Activated T-helper 2 cell treated with anti-CD3 and anti-CD28 coated beads, Interferon-gamma antibody, Interleukin-2, Interleukin-4, amounts not matched to agents 10 μg/mL and 5 μg/mL and 100 μg/mL, durations not matched to agents 14 hours and 24 hours and 36 hours (primary cell): ENCODE measurements at places on chromosomes 2 and 18.

GRCh38 chr2:213175673-213176247 lies 24.3 kb upstream of the IKZF2 start:
- no peaks in the 10 kb centered on the region for H3K36me3 ChIP-seq
- no peak overlapping the region for H3K27ac ChIP-seq
- peaks cover 9% of the 10 kb centered on the region for H3K27me3 ChIP-seq
- no peak overlapping the region for H3K4me3 ChIP-seq
- DNase-seq: no peak

GRCh38 chr2:217060951-217061547 lies 201.2 kb upstream of the TNP1 start:
- no peak overlapping the region for H3K27ac ChIP-seq
- H3K4me3 ChIP-seq: no peak overlapping the region
- DNase-seq: no peak
- no peaks in the 10 kb centered on the region for H3K36me3 ChIP-seq

DNA sequence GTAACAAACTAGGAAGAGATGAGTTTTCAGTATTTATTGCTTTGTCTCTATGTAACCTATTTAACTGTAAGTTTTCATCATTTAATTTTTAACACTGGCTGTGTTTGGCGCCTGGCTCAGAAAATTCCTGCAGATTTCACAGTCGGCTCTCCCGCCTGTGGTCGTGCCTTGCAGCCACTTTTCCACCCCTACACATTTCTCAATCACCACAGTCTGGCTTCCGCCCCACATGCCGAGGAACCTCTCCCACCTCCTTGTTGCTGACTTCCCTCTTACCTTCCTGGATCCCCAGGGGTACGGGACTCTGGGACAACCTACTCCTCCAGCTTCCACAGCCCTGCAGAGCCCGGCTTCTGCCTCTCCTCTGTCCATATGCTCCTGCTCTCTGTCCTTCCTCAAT lies 41.6 kb upstream of the MGAT4A start:
- H3K27me3 ChIP-seq: no peaks in the 10 kb centered on the region
- peaks cover 58% of the 10 kb centered on the region for H3K4me1 ChIP-seq
- no peaks in the 10 kb centered on the region for H3K36me3 ChIP-seq
- peak overlapping the region; percentile 97 for H3K27ac ChIP-seq

- no peaks in the 10 kb centered on the region for H3K27me3 ChIP-seq
- H3K4me1 ChIP-seq: no peaks in the 10 kb centered on the region
- H3K36me3 ChIP-seq: no peaks in the 10 kb centered on the region
Measured at GRCh38 chr18:64403784-64404503, 255.1 kb upstream of the LINC00305 start.

- H3K4me3 ChIP-seq: no peak overlapping the region
- peaks cover 17% of the 10 kb centered on the region for H3K36me3 ChIP-seq
- peaks cover 17% of the 10 kb centered on the region for H3K4me1 ChIP-seq
- DNase-seq: no peak
Measured at GRCh38 chr2:95204396-95204795, 2.9 kb upstream of the ZNF892 start.
